ENCODE measurements at places on chromosomes 1 and 21. TPM values are rescaled to one million over a fixed set of nuclear protein-coding genes. Genes with fewer than 3 reads are reported as not detected.

OR2T35 gene
- not detected for total RNA-seq

OR14A2 gene
- total RNA-seq = not detected

SAMD11 gene
- not detected for total RNA-seq

PHLDA3 gene
- total RNA-seq = 74.8 TPM
